ENCODE measurements at places on chromosomes 1 and 21.
A peak's percentile ranks its signal among the peaks of the same experiment; 100 is the strongest.

- DNase-seq: peak; percentile 42
Observed at GRCh38 chr1:211352985-211353515, 26.4 kb downstream of the TRAF5 start.

GRCh38 chr21:35324372-35325220 is 275.5 kb upstream of the RUNX1 start:
- DNase-seq: no peak

DNA sequence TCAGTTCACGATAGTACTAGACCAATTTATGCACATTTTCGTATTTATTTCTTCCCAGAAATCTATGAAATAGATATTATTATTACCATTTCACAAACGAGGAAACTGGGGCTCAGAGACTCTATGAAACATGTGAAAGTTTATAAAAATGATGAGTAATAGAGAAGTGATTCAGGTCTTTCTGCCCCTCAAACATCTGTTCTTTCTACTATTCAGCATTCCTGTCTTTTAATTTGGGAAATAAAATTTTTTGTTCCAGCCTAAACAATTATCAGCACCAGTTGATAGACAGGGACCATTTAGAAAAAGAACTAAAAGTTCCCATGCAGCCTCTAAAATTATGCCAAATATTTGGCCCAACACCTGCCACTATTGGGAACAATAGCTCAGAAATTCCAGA is 585.1 kb downstream of the PTPRC start:
- no peak for DNase-seq

- DNase-seq: no peak
Observed at GRCh38 chr1:153403421-153404085, 12.7 kb upstream of the S100A8 start.

DNA sequence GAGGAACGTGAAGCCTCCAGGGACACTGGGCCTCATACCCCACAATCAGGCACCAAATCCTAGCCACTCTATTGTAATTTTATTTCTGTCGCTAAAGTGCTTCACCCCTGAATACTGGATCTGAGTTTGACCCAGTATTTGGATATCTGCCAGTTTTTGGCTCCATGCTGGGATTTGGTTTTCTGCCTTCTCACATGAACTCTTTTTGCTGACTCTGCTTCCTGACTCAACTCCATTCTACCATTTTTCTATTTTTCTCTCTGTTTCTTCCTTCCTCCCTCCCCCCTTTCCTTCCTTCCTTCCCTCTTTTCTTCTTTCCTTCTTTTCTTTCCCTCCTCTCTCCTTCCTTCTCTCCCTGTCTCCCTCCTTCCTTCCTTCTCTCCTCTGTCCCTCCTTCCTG is 151.3 kb upstream of the GJB5 start:
- DNase-seq: no peak

DNA sequence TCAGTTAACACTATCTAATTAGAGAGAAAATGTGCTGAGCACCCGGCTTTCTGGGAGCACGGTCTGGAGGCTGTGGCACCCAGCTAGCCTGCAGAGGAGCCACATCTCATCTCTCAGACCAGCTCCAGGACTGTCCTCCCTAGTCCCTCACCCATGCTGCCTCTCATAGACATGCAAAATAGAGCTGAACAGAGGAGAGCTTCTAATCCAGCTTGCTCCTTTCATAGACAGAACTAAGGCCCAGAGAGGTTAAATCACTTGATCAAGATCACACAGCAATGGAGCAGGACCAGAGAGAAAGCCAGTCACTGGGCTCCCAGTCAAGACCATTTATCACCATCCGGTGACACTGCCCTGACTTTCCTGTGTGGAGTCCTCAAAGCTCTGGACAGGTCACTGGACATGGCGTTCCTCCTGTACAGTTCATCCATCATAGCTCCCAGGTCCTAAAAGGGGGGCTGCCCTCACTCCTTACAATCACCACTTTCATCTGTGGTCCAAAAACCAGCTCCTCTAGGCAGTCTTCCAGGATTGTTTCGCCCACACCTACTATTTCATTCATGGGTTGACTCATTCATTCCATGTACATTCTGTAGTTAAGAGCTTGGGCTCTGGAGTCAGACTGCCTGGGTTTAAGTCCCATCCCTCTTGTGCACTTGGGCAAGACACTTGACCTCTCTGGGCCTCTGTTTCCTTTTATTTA is 8.8 kb upstream of the CAMK2N1 start:
- DNase-seq: no peak

- no peak for DNase-seq
Observed at GRCh38 chr1:206821493-206821892, 43.9 kb upstream of the IL20 start.

DNA sequence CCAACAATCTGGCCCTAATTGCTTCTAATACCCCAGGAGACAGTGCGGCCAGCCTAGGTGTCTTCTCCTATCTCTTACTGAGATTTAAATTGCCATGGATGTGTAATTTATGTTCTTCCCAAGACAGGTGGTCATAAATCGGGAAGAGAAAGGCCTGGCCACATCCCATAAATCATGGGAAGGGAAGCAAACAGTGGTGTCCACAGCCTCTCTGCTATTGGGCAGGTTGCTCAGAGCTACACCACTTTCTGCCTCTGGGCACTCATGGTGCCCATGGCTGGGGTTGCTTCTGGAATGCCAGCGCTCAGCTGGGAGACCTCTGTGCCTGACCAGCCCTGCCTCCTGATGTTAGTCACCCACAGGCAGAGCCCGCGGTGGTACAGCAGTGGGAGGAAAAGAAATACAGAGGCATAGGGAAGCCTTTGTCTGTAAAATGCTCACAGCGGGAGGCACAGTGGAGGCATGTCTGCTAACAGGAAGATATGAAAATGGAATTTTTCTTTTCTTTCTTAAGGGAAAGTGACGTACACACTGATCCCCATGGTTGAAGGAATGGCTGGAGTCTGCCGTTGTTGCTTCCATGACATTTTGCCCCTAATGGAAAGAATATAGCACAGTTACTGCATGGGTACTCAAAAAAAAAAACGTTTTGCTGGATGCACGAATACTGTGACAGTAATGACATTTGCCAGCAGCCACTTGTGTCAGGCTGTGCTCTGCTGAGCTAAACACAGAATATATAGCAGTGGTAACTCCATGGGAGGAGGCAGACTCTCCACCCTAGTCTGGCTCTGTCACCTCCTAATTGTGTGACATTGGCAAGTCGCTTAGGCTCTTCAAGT is 21.9 kb downstream of the MTARC1 start:
- DNase-seq: no peak

DNA sequence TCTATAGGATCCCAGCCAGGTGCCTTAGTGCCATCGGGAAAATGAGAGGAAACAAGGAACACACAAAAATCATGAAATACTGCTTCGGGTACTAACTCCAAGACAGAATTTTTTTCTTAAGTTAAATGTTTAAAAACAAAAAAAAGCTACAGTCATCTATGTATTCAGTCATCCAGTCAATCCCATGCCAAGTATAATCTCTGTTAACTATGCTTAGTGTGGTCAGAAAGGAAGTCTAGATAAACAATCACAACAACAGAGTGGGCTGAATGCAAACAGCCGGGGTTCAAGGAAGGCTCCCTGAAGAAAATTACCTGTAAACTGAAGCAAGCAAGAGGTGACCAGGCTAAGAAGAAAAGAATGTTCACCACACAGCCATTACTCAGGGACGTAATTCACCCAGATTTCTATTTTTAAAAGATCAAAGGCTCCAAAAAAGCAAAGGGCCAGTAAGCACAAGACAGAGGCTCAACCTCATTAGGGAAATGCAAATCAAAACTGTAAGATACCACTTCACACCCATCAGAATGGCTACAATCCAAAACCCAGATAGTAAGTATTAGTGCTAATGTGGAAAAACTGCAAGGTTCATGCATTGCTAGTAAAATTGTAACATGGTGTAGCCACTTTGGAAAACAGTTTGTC is 53.0 kb downstream of the RERE start:
- no peak for DNase-seq

DNA sequence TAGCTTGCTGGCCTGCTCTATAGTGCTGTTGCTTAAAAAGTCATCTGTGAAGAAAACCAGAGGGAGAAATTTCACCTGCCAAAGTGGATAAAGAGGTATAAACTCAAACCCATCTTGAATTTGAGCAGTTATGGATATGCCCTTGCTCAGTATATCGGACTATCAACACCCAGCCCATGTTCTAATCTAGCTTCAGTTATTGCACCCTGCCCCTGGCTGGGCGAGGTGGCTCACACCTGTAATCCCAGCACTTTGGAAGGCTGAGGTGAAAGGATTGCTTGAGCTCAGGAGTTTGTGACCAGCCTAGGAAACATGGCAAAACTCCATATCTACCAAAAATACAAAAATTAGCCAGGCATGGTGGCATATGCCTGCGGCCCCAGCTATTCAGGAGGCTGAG is 13.3 kb downstream of the LIX1L start:
- no peak for DNase-seq

- no peak for DNase-seq
Observed at GRCh38 chr1:29758781-29759499, 522.6 kb downstream of the PTPRU start.

- no peak for DNase-seq
Observed at GRCh38 chr1:42674214-42674613, 8.0 kb upstream of the YBX1 start.

- DNase-seq: no peak
Observed at GRCh38 chr1:102799496-102799895, 308.8 kb downstream of the COL11A1 start.

DNA sequence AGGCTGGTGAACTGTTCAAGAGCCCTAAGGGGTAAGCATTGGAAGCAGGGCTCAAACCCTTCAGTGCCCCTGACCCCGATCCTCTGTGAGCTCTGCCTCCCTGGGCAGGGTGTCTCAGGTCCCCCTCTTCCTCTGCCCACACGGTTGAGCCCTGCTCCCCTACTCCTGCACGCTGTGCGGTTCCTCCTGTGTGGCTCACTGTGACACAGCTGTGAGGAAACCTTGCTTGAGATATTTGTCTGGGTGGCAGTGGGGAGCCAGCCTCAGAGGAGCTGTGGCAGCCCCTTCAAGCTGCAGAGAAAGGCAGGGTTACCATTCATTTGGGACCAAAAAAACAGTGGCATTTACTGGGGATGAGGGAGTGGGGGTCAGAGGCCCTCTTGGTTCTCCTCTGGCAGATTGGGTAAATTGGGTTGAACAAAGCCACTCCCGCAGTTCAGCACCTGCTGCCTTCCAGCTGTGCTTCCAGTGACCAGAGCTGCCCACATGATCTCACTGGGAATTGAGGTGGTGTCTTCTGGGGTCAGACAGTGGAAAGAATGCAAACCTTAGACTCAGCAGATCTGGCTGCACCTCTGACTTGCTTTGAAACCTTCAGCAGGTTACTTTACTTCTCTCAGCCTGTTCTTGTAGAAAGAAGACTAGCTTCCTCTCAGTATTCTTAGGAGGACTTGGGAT is 60.6 kb upstream of the CD1D start:
- DNase-seq: no peak

GRCh38 chr1:30707412-30708360 is 15.7 kb downstream of the MATN1 start:
- peak; percentile 20 for DNase-seq

GRCh38 chr1:82836973-82837680 is 1036.4 kb downstream of the ADGRL2 start:
- no peak for DNase-seq

GRCh38 chr1:202011994-202012393 is 1.6 kb downstream of the ELF3 start:
- DNase-seq: no peak

GRCh38 chr21:45822429-45823099 is 159.0 kb upstream of the COL6A1 start:
- DNase-seq: no peak

- DNase-seq: no peak
Observed at GRCh38 chr1:39876144-39876543, 7.2 kb downstream of the TRIT1 start.

DNA sequence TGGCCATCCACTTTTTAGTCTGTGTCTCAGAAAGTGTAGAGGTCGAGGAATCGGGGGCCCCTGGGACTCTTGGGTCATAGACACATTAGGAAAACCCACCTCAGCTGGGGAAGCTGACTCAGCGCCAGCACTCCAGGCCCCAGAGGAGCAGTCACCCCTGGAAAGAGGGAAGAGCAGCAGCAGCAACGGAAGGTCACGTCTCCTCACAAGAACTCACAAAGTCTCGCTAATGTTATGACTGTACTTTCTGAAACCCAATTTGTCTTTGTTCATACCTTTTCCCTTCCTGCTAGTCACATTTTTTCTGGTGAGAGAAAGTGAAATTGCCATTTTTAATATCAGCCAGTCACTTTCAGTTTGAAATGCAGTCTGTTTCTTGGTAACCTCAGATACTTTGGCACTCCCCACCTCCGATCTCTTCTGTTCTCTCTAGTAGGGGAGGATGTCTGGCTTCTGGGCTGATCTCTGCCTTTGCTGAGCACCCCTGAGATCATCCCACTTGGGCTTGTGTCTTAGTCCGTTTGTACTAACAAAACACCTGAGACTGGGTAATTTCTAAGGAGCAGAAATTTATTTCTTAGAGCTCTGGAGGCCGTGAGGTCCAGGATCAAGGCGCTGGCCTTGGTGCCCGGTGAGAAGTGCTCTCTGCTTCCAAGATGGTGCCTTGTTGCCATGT is 6.0 kb upstream of the NLRP3 start:
- DNase-seq: no peak

- no peak for DNase-seq
Observed at GRCh38 chr1:248417854-248418253, 15.0 kb downstream of the OR2T1 start.

DNA sequence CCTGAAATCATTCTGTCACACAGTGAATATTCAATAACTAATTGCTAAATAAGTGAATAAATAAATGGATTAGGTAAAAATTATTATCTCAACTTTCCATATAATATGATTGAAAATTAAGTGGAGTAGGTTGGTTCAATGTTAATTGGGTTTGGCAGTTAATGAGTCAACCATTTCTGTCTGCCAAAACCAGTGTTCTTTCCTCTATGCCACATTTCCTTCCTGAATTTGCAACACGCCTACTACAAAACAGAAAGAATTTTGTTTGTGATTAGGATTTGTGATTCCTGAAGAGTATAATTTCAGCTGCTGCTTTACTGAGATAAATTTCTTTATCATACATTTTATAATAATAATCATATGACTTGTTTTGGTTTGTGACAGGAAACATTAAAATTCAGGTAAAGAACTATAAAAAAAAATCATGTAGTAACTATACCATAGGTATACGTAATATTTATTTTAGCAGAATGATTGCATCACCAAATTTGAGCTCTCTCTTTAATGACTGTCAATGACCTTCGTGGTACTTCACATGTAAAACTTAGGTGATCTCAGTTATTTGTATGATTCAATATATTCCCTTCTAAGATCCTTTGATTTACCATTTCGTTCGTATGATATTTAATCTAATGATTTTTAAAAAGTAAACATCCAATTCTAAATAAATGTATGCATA is 241.3 kb downstream of the KCNT2 start:
- DNase-seq: no peak

- no peak for DNase-seq
Observed at GRCh38 chr1:198889101-198889500, 250.3 kb downstream of the PTPRC start.

All from stimulated activated CD4-positive, alpha-beta T cell treated with anti-CD3 and anti-CD28 coated beads, Interleukin-1b, Interleukin-23, amount 100 ng/mL, for 1 hour (primary cell).